ENCODE measurements at places on chromosomes 1 and 21. TPM values are rescaled to one million over a fixed set of nuclear protein-coding genes. Genes with fewer than 3 reads are reported as not detected.

DNA sequence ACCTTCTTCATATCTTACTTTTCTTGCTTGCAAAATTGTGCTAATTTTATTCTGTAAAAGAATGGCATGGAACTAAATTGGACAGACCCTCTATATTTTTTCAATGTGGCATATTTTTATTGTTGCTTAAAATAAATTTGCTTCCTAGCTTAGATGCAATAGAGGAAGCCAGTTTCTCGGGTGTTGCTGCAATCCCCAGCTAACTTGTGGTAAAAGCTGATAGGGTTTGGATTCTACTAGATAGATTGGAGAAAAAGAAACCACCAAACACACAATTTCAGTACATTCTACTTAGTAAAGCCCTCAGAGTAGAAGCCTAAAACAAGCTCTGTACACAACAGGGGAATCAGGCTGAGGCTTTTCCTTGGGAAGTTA is 49.5 kb upstream of the GCLM start:
- DNase-seq: no peak

- DNase-seq: no peak
Measured at GRCh38 chr1:169890761-169891538, 2.7 kb downstream of the SCYL3 start.

DNA sequence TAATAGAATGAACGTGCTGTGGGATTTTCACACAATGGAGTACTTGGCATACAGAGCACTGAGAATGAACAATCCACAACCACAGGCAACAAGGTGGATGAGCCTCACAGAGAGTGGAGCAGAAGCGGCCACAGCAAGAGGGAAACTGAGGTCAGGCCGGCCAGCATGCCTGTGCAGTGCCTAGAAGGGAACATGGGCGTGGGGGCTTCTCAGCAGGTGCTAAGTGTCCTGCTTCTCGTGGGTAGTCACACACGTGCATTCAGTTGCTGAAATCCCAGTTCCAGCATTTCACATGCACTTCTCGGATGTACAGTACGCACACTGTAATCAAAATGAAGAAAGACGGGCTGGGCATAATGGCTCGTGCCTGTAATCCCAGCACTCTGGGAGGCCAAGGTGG is 33.1 kb downstream of the WDR4 start:
- DNase-seq: no peak

- no peak for DNase-seq
Measured at GRCh38 chr1:65297706-65298105, 11.6 kb upstream of the DNAJC6 start.

The FNDC5 gene
- total RNA-seq: 1.5 TPM

DNA sequence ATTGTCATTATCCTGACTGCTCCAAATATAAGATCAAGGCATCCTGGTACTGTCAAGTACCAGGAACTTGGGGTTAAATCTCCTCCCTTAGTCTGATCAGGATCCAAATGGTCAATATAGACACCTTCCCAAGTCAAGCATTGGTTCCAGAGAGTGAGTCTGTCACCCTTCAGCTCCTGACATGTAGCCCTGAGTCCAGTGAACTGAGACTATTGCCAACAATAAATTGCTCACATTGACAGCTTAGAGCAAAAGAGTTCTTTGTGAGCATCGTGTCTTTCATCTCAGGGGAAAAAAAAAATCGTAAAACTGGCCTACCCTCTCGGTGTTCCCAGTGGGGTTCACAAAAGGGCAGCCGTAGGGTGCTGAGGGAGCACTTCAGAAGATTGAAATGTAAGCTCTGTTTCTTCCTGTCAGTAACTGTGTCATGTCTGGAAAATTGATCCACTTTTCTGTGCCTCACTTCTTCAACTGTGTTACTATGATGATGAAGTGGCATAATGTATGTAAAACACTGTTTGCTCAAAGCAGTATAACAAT is 228.5 kb downstream of the KCNH1 start:
- DNase-seq: no peak

The LHX8 gene
- total RNA-seq: not detected

The LPAR3 gene
- total RNA-seq: not detected

DNA sequence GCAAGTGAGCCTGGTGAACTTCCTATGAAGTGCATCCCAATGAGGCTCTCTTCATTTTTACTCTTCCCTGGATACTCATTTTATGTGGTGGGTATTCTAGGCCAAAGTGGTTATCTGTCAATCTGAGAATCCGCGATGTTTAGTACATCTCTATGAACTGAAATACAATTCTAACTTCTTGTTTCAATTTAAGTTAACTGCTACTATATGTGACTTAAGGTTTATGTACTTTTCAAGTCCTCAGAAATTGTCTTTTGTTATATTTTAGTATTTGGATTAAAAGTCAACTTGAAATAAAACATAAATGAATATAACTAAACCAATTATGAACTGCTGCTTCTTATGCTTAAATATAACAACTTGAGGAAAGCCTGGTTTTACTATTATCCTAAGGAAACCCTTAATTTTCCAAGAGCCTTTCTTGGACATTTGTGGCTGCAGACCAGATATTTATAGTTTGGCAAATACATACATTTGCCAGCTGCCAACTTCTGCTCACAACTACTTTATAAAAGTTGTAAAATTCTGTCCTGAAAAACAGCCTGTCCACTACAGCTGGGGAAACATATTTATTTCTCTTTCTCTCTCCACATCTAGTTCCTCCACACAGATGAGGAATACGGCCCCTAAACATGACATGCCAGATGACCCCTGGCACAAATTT is 60.4 kb downstream of the ENAH start:
- DNase-seq: no peak

DNA sequence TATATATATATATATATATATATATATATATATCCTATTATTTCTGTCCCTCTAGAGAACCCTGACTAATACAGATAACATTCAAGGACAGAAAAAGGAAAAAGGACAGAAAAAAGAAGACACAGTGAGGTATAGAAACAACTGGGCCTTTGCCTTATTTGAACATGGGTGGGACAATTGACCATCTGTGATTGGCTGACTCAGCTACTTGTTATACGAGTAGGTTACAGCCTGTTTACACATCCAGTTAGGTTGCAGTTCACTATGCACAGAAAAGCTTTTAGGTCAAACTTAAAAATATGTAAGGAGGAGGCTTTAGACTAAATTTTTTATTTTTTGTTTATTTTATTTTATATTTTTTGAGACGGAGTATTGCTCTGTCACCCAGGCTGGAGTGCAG is 39.8 kb upstream of the RGS8 start:
- no peak for DNase-seq

GRCh38 chr1:230172016-230172537 is 105.0 kb downstream of the GALNT2 start:
- DNase-seq: no peak

The DNAJC28 gene
- total RNA-seq: 1.5 TPM

DNA sequence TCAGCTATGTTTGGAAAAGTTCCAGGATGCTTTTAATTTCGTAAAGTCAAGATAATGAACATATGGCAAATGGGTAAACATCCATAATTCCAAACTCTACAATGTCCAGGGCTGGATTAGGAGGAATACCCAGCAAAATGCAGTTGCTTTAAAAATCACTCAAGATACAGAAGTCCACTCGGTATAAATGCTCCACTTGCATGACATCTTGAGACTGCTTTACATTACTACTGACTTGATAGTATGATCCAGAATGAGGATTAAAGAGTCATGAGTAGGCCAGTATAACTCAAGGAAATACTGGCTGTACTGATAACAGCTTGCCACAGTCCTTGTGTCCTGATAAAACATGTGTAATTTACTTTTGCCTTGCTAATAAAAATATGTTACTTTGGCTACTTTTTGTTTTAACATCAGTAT is 58.3 kb upstream of the ANGPTL3 start:
- no peak for DNase-seq

- no peak for DNase-seq
Measured at GRCh38 chr1:243457363-243457982, 201.6 kb downstream of the SDCCAG8 start.

DNA sequence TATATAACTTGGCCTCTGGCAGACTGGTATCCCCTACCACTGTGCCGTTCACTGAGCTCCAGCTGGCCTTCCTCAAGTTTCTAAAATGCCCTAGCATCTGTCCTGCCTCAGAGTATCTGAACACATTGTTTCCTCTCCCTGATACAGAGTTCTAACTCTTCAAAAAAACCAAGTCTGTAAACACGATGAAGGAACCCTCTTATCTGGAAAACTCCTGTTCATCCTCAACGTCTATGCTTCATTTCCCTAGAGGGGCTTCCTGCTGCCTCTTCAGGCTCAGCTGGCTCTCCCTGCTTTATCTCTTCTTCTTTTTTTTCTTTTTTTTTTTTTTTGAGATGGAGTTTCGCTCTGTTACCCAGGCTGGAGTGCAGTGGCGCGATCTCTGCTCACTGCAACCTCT is 5.6 kb downstream of the BSDC1 start:
- no peak for DNase-seq

The RIMS3 gene
- total RNA-seq: 1.6 TPM

The FAM151A gene
- not detected for total RNA-seq

- no peak for DNase-seq
Measured at GRCh38 chr1:180860535-180860934, 52.2 kb upstream of the KIAA1614 start.

DNA sequence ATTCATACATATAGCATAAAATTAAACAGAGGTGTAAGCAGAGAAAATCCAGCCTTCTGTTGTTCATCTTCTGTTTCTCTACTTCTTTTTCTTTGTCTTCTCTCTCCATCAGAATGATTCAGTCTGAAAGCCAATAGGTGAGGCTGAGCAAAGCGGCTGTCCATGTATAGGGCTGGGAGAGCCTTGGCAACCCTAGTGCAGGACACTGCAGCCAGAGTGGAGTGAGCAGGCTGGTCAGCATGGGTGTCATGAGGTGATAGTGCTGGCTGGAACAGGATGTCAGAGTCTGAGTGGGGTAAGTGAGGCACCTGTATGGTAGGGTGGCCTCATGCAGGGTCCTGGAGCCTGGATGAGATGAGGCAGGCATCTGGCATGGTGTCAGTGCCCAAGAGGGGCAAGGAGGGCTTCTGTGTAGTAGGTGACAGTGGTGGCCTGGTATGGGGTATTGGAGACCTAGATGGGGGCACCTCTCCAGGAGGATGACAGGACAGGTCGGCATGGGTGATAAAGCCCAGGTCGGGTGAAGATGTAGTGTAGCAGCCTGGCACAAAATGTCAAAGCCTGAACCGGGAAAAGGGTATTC is 45.5 kb upstream of the GTF2B start:
- DNase-seq: no peak

DNA sequence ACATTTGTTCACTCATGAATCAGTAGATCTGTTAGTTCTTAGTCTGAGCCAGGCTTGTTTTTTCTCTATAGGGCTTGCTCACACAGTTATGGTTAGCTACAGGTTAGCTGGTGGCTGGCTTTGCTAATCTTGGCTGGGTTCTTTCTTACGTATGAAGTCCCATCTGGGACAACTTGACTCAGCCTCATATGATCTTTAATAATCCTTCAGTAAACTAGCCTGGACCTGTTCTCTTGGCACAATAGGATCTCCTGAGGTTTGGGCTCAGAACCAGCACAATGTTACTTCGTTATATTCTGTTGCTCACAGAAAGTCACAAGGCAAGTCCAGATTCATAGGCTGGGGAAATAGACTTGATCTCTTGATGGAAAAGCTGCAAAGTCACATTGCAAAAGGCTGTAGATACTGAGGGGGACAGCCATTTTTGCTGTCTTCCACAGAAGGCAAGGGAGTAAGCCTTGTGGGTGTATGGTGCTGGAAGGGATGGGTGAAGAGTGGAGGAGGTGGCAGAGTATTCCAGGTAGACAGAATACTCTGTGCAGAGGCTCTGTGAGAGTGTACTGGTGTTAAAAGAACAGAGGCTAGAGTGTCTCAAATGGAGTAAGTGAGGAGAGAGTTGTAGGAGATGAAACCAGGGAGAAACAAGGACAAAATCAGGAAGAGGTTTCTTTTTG is 24.4 kb downstream of the EFCAB7 start:
- no peak for DNase-seq

GRCh38 chr1:43370564-43370963 is 2.8 kb upstream of the ELOVL1 start:
- no peak for DNase-seq

GRCh38 chr1:9200441-9200840 is 34.1 kb upstream of the H6PD start:
- no peak for DNase-seq

The SHISAL2A gene
- total RNA-seq: not detected

DNA sequence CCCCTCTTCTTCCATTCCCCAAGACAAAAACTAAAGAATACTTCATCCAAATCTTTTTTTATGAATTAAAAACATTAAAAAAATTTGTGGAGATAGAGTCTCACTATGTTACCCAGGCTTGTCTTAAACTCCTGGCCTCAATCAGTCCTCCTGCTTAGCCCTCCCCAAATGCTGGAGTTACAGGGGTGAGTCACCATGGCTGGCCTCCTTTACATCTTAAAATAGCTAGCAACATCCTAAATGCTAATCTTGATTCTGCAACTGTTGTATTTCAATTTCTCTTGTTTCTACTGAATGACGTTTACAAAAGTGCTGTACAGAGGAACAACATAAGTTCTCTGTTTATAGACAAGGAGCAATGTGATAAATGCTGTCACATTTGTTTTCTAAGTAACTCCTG is 483.5 kb downstream of the ADGRL2 start:
- no peak for DNase-seq

DNA sequence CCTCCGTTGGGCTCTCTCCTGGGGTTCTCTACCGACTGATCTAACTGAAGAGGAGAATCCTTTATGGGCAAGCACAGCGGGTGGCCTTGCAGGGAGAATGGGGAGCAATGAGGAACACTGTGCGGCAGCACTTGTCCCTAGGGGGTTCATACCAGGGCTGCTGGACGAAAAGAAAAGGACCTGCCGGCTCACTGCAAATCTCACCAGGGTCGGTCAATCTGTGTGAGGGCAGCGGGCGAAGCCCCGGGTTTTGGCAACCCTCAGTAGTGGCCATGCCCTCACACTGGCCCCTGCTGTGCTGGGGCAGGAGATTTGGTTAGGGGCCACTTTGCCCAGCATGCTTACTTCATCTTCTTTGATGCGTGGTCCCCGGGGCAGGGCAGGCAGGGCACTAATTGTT is 5.9 kb downstream of the LHX9 start:
- no peak for DNase-seq

- DNase-seq: no peak
Measured at GRCh38 chr1:227192163-227192562, 126.1 kb downstream of the CDC42BPA start.

The OLFM3 gene
- total RNA-seq: not detected

The TMEM35B gene
- 31.5 TPM for total RNA-seq

The CCDC28B gene
- total RNA-seq: 2.6 TPM

The OR2L8 gene
- total RNA-seq: not detected
